Stimulated activated CD4-positive, alpha-beta T cell treated with anti-CD3 and anti-CD28 coated beads, Interleukin-1b, Interleukin-23, amount 100 ng/mL, for 24 hours (primary cell): ENCODE measurements at places on chromosomes 5 and 9.

DNA sequence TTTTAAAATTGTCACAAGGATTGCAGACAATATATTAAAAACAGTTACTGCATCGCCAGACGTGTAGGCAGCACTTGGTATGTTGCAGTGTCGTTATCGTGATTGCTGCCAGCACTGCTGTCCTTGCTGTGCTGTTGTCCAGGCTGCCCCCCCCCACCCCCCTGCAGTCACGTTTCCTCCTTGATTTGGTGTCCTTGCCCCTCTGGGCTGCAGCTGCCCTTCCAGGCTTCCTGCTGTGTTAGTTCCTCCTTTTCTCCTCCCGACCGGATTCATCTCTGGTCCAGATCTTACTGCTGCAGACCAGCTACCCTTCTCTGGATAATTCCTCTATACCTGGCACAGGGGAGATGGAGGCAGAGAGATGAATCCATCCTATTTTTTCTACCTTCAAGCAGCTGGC is 298.9 kb downstream of the TRIM32 start:
- DNase-seq: no peak

DNA sequence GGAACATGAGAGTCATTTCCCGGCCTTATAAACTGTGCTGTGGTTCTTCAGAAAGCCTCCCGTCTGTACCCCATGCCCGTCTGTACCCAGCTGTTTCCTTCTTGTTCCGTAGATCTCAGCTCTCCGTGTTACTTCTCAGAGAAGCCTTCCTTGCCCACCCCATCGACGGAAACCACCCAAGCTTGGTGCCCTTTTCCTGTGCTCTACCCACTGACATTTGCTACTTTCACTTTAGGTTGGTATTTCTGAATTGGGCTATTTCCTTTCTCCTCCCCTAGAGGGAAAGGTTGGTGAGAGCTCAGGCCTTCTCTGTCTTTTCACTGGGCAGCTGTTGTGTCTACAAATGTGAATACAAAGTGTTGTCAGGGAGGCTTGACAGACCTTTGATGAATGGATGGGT is 764.5 kb upstream of the ADAMTS16 start:
- no peak for DNase-seq

DNA sequence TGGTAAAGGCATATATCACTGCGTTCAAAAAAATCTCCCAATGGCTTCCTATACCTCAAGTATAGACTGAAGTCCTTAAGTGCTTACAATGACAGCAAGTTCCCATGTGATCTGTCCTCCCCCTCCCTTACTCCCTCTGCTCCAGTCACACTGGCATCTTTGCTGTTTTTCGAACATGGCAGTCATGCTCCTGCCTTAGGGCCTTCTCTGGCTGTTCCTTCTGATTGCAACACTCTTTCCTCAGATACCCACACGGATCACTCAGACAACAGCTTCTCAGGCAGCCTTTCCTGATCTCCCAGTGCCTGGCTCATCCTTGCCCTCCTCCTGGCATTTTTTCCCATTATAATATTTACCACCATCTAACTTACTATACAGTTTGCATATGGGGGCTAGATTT is 232.8 kb downstream of the ARHGEF28 start:
- DNase-seq: no peak

DNA sequence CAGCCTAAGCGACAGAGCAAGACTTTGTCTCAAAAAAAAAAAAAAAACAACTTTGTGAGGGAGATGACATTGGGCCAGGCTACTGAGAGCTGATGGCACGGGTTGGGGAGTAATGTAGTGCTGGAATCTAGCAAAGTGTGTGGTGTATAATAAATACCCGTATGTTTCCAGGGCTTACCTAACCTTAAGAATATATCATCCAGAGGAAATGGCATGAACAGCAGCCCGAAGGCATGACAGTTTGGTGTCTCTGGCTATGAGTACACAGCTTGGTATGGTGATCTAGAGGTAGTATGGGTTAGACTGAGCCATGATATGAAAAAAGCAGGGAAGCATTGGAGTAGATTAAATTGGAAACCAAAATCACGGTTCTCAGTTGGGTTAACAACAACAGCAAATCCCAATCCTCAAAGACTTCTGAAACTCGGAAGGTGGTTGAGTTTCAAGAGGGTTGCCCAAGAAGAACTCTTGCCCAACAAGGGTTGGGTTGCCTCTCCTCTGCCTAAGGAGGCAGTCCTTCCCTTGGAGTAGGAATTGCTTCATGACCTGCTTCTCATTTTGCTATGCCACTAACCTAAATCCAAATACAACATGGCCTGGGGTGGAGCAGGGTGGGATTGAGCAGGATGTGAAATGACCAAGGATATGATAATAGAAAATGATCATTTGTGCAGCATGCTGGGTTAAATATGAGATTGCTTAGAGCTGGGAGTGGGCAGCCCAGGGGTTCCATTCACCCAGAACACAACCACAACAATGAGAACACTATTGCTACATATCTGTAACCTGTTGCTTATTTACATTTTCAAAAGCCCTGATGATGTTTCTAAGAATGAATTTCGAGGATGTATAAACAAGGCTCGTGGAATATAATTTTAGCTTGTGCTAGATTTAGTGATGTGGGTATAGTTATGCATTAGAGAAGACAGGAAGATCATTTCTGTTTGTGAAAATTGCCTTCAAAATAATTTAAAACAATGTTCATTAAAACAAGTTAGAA is 64.6 kb upstream of the ZFR start:
- DNase-seq: no peak

GRCh38 chr5:151648988-151649387 is 37.7 kb downstream of the SPARC start:
- no peak for DNase-seq

DNA sequence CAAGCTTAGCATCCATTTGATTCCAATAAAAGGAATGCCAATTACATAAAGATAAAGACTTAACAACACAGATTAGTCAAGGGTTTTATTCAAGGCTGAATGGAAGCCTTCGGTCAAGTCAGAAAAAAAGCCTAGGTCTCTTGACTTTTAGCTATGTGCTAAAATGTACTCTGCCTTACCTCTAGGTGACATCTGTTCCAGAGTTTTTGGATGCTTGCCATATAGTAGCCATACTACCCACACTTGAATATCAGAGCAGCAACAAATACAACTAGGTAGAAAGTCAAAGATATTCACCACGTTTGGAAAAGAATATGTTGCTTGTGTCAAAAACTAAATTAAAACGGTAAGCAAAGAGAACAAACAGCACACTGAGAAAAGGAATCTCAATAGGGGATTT is 484.7 kb downstream of the ELAVL2 start:
- DNase-seq: no peak

GRCh38 chr5:60196385-60197113 is 303.0 kb upstream of the PDE4D start:
- DNase-seq: no peak

DNA sequence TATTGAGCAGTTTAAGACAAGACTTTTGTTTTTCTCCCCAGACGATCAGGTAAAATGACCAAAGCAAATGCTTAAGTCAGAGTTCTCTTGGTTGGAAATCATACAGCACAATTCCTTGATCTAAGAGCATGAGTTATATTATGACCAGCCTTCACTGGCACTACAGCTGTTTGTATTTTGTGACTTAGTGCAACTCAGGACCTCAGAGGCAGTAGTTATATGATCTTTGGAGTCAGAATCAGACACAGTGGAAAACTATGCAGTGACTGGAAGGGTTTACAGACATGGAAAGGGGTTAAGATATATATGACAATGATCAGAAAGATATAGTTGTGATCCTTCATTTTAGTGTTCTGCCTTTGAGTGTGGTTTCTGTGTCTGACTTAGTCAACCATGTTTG is 24.3 kb downstream of the RAD23B start:
- DNase-seq: no peak

GRCh38 chr9:84898188-84898587 is 228.7 kb downstream of the NTRK2 start:
- no peak for DNase-seq

- DNase-seq: no peak
These were observed 121.4 kb upstream of the CACNA1B start for GRCh38 chr9:137756045-137756744.

- no peak for DNase-seq
These were observed 31.0 kb downstream of the PCDHGC5 start for GRCh38 chr5:141519605-141520565.

- no peak for DNase-seq
These were observed 28.8 kb downstream of the ASS1 start for GRCh38 chr9:130473566-130473965.

DNA sequence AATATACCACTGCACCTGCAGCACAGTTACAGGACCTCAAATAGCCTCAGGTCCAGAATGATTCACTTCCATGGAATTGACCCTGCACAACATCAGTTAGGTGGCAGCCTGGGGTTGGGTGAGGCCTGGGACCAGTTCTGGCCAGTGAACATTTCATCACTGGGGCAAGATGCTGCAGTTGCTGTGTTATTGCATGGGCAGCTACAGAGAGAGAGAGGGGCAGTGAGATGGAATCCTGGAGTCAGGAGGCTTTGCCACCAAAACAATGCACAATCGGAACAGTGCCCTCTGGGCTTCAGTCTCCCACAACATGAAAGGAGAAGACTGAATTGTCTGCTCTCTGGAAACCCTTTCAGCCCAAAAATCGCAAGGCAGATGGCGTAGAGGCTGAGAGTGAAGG is 51.8 kb downstream of the SH3TC2 start:
- no peak for DNase-seq

GRCh38 chr5:139837711-139838380 is 42.2 kb downstream of the PSD2 start:
- DNase-seq: no peak

DNA sequence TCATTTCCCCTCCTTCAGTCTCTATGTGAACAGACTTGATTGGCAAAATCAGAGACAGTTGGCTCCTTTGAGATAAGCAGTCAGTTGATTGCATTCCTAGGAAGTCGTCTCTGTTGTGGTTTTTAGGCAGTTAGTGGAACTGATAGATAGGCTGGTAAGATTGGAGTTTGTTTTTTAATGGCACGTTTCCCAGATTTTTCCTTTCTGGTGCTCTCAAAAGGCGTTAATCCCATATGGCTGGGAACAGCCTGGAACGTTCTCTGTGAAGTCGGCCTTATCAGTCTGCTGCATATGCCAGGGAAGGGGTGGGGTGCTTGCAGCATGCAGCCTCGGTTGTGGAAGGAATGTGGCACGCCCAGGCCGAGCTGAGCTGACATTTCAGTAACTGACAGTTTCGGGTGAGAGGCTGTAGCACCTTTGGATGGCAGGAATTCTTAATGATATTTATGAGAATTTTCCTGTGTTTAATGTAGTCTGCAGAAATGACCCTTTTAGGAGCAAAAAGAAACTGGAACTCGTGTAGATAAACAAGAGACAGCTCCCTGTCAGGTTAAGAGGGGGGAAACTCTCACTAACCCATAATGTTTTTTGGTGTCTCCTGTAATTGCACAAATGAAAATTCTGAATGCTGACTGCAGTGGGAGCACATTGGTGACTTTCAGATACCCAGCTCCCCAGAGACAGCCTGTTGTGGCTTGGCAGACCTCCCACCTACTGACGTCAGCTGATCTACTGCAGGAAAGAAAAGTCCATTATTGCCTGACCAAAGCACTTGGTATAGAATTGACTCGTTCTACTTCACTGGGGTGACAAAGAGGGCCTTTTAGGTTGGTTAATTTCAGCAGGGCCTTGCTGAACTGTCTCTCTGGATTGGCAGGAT is 6.3 kb downstream of the SPTAN1 start:
- DNase-seq: no peak

GRCh38 chr9:105385381-105385985 is 62.4 kb upstream of the FSD1L start:
- DNase-seq: no peak

DNA sequence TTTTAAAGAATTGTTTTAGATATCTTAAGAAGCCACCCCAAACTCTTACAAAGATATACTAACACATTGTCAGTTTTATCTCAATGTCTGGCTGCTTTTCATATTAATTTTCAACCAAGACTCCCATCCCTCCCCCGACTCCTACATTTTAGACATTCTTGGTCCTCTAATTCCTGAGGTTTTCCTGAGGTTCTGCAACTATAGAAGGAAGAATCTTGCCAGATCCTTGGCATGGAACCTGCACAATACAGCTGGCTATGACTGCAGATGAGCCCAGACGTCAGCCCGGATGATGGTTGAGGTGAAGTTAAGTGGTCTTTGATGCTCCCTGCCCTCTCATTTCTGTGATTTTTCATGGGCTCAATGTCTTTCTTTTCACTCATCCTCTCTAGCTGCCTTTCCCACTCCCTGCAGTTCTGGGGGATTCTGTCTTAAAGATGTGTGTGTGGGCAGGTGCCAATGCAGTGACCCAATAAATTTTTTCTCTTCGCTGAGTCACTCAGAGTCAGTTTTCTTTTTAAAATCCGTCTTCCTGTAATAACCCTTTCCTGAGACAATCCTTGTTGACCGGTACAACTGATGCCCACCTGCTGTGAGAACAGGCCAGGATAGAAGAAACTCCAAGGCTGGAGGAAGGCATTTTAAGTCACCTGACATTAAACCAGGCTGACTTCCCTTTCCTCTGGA is 237.8 kb upstream of the GAS1 start:
- no peak for DNase-seq

- DNase-seq: no peak
These were observed 726 bp upstream of the PSMB7 start for GRCh38 chr9:124415852-124416484.

DNA sequence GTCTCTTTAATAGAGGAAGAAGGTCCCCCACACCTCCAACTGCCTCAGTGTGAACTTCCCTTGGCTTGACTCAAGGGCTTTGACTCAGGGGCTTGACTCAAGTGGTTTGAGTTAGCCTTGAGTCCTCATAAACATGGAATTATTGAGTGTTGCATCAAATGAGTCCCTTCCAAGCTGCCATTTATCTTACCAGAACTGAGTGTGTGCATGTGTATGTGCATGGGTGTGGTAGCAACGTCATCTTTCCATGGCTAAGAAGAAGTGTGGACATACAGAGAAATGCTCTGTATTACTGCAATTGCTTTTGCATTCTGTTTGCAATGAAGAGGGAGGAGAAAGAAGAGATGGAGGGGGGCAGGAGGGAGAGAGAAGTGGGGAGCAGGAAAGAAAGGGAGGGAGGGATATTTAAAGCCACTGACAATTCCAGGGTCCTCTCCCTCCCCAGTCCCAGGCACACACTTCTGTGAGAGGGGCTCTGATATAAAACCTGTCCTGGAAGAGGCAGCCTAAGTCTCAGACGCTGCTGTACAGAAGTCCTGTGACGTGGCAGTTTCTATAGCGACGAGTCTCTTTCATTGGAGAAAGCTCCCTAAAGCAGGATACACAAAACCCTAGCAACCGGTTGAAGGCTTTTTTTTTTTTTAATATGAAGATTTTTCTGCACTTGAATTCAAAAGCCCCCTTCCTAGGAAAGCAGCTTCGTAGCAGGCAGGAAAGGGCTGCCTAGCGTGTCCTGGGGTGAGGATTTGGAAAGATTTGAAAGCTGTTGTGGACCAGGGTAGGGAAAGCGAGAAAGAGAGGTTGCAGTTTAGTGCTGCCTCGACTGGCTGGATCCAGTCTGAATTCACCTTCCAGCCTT is 93.3 kb upstream of the MAP1B start:
- DNase-seq: no peak

DNA sequence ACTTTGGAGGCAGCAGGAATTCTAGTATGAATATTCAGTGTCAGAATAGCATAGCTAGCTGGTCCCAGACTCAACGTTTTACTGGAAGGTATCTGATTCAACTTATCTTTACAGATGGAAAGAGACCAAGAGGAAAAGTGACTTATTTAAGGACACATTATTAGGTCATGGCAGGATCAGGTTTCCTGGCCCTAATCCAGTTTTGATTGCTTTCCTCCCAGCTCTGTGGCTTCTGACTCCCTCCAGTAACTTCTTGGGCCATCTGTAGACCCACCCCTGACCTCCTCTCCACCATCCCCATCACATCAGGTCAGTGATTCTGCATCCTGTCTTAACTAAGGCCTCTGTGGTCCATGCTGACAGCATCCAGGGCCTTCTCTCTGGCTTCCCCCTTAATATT is 38.4 kb downstream of the SH3TC2 start:
- DNase-seq: no peak
